ENCODE measurements at places on chromosomes 2 and 18. TPM values are rescaled to one million over a fixed set of nuclear protein-coding genes. Genes with fewer than 3 reads are reported as not detected.

DNA sequence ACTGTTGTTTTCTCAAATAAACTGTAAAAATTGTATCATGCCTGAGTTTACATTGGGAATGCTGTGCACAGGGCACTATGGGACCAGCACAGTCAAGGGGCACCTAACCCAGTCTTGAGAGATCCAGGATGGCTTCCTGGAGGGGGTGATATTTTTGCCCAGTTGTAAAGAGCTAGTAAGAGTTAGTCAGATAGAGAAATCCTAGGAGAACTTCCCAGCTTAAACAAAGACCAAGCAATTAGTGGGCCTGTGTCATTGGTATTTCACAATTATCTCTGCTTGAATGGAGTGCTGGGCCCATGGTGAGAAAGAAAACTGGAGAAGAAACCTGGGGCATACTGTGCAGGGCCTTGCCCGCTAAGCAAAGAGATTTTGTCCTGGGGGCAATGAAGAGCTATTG is 12.2 kb downstream of the XDH start:
- DNase-seq: peak; percentile 59

The TLX2 gene
- total RNA-seq: 4.2 TPM

GRCh38 chr2:200795028-200795440 is 16.7 kb upstream of the BZW1 start:
- DNase-seq: no peak

GRCh38 chr18:15198116-15198389 is 450.1 kb downstream of the ANKRD30B start:
- DNase-seq: no peak

- DNase-seq: no peak
Measured at GRCh38 chr18:62612289-62612645, 89.4 kb downstream of the ZCCHC2 start.

GRCh38 chr2:136164280-136164776 is 46.4 kb upstream of the CXCR4 start:
- no peak for DNase-seq

DNA sequence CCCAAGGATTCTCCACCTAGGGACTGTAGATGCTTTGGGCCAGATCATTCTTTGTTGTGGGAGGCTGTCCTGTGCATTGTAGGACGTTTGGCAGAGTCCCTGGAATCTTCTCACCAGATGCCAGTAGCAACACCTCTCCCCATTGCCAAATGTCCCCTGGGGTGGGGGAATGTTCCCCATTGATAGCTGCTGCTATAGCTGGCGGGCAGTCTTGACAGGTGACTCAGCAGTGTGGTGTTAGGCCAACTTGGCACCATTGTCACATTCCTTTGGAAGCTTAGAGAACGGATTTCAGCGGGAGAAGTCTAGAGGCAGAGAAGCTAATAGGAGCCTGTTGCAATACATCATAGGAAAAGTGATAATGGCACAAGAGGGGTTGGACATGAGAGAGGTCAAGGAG is 495.7 kb upstream of the SMIM21 start:
- DNase-seq: peak; percentile 85

The HK2 gene
- 13.0 TPM for total RNA-seq

DNA sequence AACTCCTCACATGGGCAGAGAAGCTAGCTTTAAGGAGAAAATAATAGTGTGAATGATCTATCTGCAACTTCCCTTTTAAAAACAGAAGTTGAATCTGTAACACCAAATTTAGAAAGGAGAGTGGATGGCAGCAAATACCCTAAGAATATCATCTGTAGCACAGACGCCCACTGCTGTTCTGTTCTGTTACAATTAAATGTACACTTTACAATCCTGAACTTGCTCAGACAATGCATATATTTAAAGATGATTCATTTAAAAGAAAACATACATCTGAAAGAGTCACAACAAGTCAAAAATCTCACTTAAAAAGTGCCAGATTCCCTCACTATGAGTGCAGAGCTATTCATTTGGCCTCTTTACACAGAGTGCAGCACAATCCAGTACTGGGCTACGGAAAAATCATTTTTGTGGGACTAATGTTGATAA is 8.0 kb upstream of the SERTAD2 start:
- DNase-seq: no peak

- DNase-seq: no peak
Measured at GRCh38 chr2:76445880-76446279, 735.2 kb upstream of the GCFC2 start.

The CCBE1 gene
- 9.0 TPM for total RNA-seq

The DSG1 gene
- total RNA-seq: not detected

DNA sequence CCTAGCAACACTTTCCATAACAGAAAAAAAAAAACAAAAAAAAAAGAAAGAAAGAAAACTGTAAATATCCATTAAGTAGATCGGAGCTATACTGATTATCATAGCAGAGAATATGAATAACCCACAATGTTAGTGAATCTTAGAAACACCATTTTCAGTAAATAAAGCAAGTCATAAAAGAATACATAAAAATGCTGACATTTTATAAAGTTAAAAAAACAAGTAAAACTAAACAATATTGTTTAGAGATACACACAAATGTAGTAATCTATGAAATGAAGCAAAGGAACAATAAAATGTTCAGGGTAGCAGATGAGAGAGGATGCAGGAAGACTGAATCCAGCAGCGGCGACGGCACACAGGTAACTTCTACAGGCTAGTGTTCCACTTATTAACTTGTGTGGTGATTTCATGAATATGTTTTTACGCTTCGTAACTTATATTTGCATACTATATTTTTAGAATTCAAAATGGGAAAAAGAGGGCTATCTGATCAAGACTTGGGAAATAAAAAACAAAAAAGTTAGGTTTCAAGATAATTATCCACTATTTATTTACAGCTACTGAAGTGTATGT is 4.8 kb downstream of the ROCK2 start:
- DNase-seq: no peak

- peak; percentile 79 for DNase-seq
Measured at GRCh38 chr18:55500316-55501086, 87.5 kb downstream of the TCF4 start.

DNA sequence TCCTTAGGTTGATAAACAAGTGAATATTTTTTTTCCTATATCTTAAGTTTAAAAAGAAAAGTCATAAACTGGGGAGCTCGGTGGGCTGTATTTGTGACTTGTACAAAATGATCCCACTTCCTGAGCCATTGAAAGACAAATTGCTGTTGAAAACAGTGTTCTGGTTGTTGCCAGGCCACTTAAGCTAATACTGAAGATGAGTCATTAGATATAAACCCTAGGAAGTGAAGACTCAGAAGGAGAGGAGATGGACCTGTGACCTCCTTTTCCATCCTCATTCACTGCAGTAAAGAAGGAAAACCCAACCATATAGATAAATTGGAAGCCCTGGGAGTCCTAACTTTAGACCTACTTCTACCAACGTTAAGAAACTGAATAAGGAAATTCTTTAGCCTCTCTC is 46.2 kb upstream of the SERPINE2 start:
- DNase-seq: peak; percentile 81

DNA sequence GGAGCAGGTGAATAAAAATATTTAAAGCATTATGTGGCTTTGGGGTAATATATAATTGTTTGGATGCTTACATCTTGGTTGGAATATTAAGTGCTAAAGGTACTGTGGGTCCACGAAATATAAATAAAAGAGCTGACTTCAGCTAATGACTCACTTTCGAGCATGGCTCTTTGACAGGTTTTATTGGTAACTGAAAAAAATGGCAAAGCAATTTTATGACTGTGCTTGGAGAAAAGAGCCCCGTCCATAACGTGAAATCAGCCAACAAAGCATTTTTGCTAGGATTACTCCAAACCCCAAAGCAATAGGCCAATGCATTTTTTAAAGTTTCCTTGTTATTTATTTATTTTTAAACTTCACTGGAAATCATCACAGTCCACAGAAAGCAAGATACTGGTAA is 397.2 kb upstream of the CDH19 start:
- DNase-seq: no peak

All from RPMI7951 (cell line).